ENCODE measurements at places on chromosomes 1 and 21.

- no peak for DNase-seq
Measured at GRCh38 chr21:44727757-44728156, 16.4 kb upstream of the TSPEAR start.

DNA sequence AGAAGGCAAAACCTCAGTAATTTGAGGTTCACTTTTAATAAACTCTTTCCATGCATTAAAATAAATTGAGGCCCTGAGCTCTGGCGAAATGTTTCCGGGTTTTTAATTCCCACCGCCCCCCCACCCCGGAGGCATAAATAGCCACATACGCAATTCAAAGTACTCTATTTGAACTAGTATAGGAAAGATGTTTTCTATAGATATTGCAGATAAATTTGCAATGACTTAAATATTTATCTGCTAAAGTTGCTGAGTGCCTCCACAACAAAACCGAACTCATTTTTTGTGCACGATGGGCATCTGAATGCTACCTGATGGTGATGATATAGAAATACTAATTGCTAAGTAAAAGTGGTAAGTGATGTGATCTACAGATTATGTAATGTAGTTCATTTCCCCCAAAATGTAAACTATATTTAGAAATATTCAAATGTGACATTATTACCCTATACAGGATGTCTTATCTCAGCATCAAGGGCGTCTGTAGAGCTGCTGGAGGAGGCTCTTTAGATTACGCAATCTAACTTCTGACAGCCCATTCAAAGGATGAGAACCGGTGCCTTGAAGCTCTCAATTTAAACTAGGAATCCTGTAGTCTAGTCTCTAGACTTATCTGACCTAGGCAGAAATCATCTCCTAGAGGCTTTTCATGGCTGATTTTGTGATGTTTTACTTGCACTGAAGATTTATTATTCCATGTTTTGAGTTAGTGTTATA lies 8.5 kb downstream of the IRF2BP2 start:
- peak; percentile 32 for DNase-seq

- peak; percentile 35 for DNase-seq
Measured at GRCh38 chr1:155210314-155211104, 2.0 kb downstream of the MTX1 start.

GRCh38 chr1:6329396-6329795 lies 64.2 kb downstream of the ACOT7 start:
- no peak for DNase-seq

DNA sequence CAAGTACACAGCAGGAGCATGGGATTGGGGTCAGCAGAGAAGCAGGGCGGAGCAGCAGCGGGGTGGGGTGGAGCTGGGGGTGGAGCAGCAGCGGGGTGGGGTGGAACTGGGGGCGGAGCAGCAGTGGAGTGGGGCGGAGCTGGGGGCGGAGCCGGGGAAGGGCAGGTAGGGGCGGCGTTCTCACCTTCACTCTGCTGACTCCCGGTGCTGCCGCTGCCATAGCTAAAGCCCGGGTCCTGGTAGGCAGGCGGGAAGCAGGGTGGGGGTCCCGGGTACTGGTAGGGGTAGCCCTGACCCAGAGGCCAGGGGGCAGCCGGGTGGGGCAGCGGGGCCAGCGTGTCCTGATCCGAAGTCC lies 6.7 kb downstream of the TAS1R3 start:
- no peak for DNase-seq

- DNase-seq, result no peak
Measured at GRCh38 chr1:109279615-109280278, 3.2 kb downstream of the PSRC1 start.

GRCh38 chr1:181191494-181192040 lies 103.1 kb downstream of the IER5 start:
- DNase-seq, result no peak

DNA sequence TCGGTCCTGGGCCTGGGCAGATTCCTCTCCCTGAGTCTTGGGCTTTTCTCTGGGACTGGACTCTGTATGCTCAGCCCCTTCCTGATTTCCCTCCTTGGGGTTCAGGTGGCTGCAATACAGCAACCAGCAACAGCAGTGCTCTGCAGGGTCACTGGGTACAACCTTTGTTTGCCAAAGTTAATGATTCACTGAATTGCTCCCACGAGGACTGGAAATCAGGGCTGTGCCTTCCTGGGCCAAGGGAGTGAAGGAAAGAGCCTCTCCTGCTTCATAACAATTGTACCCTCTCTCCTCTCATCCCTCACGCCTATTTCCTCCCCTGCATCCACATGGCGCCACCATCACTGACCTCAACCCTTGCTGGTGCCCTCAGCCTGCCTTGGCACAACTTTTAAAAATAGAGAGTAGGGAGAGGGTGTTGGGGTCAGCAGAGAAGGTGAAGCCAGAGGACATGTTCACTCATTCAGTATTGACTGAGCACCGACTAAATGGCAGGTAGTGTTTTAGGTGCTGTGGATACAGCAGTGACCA lies 52.8 kb upstream of the GOLT1A start:
- DNase-seq, result no peak

- DNase-seq, result no peak
Measured at GRCh38 chr1:67838180-67838910, 5.1 kb upstream of the GNG12 start.

- DNase-seq, result no peak
Measured at GRCh38 chr1:94600556-94600955, 59.0 kb upstream of the F3 start.

GRCh38 chr1:212531796-212532195 lies 76.8 kb upstream of the ATF3 start:
- no peak for DNase-seq

- DNase-seq, result peak; percentile 77
Measured at GRCh38 chr1:9689011-9689706, 37.6 kb downstream of the PIK3CD start.

DNA sequence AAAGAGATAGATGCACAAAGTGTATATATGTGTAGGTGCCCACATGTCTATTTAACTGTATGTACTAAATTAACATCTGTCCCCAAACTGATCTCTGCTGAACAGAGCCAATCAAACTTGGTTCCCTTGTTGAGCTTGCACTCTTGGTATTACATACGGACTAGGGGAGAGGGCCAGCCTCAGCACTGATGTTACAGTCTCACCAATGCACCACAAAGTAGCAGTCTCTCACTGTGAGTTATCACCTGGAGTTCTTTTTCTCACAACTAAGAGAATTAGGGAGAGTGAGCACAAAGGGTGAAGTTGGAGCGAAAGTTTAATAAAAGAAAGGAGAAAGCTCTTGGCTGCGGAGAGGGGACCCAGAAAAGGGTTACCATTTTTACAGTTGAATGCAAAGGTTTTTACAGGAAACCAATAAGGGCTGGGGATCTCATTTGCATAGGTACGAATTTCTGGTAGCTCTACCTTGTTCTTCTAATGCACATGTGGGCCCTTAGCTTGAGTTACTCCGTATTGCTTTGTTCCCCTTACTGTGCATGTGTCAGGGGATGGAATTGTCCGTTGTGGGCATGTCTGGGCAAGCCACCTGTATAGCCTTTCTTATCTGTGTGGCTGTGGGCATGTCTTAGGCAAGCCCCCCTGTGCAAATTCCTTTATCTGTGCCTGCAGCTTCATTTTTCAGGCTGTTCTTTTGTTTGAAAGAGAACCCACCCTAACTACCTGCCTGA lies 13.3 kb upstream of the CHI3L2 start:
- no peak for DNase-seq

GRCh38 chr1:77874804-77875445 lies 13.5 kb upstream of the NEXN start:
- DNase-seq, result no peak

All from CD4-positive, alpha-beta T cell treated with Interferon gamma for 1 hour (primary cell).